Thoracic aorta (tissue), 2 donors: ENCODE measurements at places on chromosomes 13 and 19. TPM values are rescaled to one million over a fixed set of nuclear protein-coding genes. Genes with fewer than 3 reads are reported as not detected.
A peak's percentile ranks its signal among the peaks of the same experiment; 100 is the strongest.

The ADGRE3 gene
- total RNA-seq: not detected

GRCh38 chr13:49292742-49293486 lies 45.2 kb downstream of the CDADC1 start:
- peak; percentile 82 for DNase-seq

The ZNF471 gene
- total RNA-seq: 3.9 TPM

DNA sequence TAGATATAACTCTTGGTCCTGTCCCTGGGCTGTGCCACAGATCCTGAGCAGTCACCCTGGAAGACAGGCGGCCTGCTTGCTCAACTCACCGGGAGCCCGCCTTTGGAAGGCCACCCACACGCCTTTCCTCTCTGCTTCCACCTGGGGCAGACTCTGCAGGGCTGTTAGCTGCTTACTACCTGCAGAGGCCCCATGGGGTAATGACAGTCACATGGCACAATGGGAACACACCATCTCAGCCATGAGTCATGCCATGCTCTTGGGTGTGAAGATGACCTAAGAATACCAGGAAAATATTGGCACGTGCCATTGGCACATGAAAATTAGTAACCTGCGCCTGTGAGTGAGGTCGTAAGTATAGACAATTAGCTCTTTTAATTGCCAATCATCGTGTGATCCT lies 108.6 kb downstream of the COL4A2 start:
- DNase-seq: no peak

GRCh38 chr19:47509973-47510372 lies 4.9 kb downstream of the NAPA start:
- DNase-seq: peak; percentile 40

GRCh38 chr13:82772816-82773215 lies 1109.5 kb downstream of the SLITRK1 start:
- DNase-seq: no peak
